Natural killer cell (primary cell): ENCODE measurements at places on chromosomes 4 and X. TPM values are rescaled to one million over a fixed set of nuclear protein-coding genes. Genes with fewer than 3 reads are reported as not detected.

TMSB15B gene
- 3.8 TPM for total RNA-seq

LDB2 gene
- 8.2 TPM for total RNA-seq

DIPK2B gene
- total RNA-seq, result not detected

MAOB gene
- total RNA-seq, result not detected

NLGN3 gene
- total RNA-seq, result 4.0 TPM

FAM53A gene
- total RNA-seq, result 2.9 TPM

PITX2 gene
- not detected for total RNA-seq

OTC gene
- total RNA-seq, result not detected

RBMXL3 gene
- not detected for total RNA-seq

CXCR3 gene
- total RNA-seq, result 8.7 TPM

LRIT3 gene
- 0.12 TPM for total RNA-seq

HEPH gene
- not detected for total RNA-seq

ADAMTS3 gene
- total RNA-seq, result not detected

ADGRG4 gene
- total RNA-seq, result not detected

CD40LG gene
- not detected for total RNA-seq

RTL3 gene
- total RNA-seq, result not detected

C4orf17 gene
- total RNA-seq, result not detected

KIAA0232 gene
- 24.7 TPM for total RNA-seq

TCP11X2 gene
- not detected for total RNA-seq

H2BW2 gene
- total RNA-seq, result not detected

DUSP21 gene
- not detected for total RNA-seq

IL1RAPL1 gene
- total RNA-seq, result not detected

ARX gene
- not detected for total RNA-seq

PWWP3B gene
- total RNA-seq, result not detected

TLR6 gene
- total RNA-seq, result 6.3 TPM

NHSL2 gene
- total RNA-seq, result 32.5 TPM

LCORL gene
- total RNA-seq, result 28.4 TPM

PRRG1 gene
- total RNA-seq, result not detected

VCX gene
- not detected for total RNA-seq

BMX gene
- total RNA-seq, result 0.30 TPM

PCDH18 gene
- not detected for total RNA-seq

TCEAL3 gene
- 8.4 TPM for total RNA-seq
